Fibroblast of skin of abdomen (primary cell): ENCODE measurements at places on chromosomes 7 and 10.

DNA sequence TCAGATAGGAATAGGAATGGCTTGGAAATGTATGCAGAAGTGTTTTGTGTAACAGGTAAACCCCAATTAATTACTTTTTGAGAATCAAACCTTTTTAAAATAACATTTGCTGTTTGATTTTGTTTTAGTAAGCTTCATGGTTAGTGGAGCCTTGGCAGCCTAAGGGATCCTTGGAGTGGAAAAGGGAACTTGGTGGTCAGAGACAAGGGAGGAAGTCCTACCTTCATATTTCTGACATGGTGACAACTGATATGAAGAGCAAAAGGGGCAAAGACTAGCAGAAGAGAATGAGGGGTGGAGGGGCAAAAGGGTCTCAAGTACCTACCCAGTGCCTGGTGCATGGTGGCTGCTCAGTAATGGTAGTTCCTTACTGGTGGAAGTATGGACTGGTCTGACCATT is 32.3 kb downstream of the AHCYL2 start:
- no peak for DNase-seq

GRCh38 chr7:24477398-24478136 is 95.7 kb upstream of the PALS2 start:
- DNase-seq, result peak; percentile 74

DNA sequence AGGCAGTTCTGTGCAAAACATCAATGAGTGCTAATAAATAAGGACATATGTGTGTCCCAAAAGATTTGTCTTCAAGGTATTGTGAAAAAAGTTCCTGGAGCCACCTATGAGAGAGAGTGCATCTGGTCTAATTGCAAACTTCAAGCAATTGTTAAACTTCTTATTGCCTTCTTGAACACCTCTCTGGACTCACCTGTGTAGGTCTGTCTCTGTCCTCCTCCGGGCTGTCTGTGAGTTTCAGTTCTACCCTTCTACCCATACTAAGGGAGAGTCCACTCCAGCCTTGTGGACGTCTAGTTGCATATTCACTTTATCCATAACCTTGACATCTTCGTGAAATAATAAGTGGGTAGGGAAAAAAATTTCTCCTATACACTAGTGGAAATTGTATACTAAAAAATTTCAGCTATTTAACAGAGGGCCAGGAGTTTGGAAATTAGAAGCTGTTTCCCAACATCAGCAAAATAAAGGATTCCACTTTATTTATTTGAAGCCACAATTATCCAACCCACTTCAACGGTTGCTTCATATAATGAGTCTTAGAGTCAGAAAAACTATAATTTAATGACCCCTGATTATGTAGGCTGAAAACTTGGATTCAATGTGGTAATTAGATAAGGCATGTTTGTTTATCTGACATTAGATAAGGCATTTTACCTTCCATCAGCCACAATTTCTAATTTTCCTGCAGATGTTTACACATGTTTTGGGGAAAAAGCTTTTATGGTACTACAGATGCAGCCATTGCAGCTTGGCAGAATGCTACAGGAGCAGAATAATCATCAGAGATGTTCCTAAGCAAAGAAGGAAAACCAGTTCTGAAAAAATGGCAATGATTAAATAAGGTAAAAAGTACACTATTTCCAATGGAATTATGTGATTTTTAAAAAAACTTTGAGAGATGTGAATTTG is 150.8 kb upstream of the FAM3C start:
- DNase-seq, result no peak

- DNase-seq, result no peak
These were observed 78.9 kb downstream of the ADAM12 start for GRCh38 chr10:126309228-126309883.

DNA sequence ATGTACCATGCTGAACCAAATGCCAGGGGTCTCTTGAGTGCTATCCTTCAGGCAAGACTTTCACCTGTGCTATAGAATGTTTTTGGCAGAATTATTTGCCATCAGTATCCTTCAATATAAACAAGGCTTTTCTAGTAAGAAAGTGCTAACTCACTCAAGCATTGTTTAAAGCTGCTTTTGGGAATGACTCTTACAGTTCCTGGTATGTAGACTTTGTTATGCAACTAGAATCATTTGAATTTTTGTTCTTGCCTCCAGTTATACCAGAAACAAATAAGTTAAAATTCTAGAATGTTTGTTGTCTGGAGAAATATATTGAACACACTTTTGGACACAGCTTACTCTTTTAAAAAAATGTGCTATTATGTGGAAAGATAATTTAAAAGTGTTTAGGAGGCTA is 39.5 kb upstream of the RTKN2 start:
- no peak for DNase-seq

DNA sequence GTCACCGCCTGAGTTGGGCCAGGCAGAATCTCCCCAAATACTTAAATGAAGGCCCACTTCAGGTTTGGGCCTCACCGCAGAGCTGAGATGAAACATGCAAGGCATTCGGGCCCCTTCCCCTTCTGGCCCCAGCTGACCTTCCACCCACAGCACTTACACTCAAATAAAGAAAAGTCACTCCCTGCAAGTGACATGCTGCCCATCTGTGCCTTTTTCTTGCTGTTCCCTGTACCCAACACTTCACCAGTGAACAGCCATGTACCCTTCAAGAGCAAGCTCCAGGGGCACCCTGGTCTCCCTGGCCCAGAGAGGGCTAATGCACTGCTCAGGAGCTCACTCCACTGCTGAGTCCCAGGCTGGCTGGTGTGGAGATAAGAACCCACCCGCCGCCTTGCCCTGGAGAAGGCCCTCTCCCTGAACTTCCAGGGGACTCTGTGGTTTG is 40.7 kb downstream of the ZCCHC24 start:
- DNase-seq, result no peak

- DNase-seq, result peak; percentile 28
These were observed 442.5 kb downstream of the XPNPEP1 start for GRCh38 chr10:109480836-109481235.

- peak; percentile 29 for DNase-seq
These were observed at the start of gene DLX5 for GRCh38 chr7:97024209-97025129. Gene DLX5 (minus strand): TSS chr7:97024831. CDS start chr7:97024623, 208 bp downstream.

GRCh38 chr10:93143281-93143680 is 69.6 kb downstream of the CYP26A1 start:
- no peak for DNase-seq

GRCh38 chr10:52900593-52900992 is 128.0 kb upstream of the MBL2 start:
- DNase-seq, result no peak

- no peak for DNase-seq
These were observed 72.4 kb downstream of the SFMBT2 start for GRCh38 chr10:7338469-7338868.

GRCh38 chr10:33235251-33235884 is 99.1 kb downstream of the NRP1 start:
- no peak for DNase-seq

DNA sequence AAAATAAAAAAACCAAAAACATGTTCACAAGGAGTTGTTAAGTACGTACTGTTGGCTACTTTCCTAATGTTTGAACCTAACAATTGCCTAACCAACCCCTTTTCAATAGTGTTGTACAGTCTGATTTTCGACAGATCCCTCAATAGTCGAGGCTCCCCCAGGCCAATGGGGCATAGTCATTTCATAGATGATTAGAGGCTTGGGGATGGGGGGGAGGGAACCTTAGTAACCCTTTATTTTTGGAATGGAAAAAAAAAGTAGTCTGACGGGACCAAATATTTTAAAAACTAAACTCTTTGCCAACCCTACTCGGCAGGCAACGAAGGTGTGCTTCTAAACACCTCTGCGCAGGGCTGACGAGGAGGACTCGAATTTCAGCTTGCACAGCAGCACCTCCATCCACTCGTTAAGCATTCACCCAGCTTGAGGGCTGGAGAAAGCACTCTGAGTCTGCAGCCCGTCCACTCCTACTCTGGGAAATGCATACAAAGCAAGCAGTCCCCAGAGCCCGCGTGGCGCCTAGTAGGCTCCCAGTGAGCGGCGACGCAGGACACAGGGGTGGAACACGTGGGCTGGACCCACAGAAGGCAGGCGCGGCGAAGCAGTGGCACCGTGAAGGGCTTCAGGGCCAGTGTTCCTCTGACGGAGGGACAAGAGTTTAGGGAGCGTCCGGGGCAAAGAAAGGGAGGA is 899 bp downstream of the PUS7 start:
- DNase-seq, result peak; percentile 45

DNA sequence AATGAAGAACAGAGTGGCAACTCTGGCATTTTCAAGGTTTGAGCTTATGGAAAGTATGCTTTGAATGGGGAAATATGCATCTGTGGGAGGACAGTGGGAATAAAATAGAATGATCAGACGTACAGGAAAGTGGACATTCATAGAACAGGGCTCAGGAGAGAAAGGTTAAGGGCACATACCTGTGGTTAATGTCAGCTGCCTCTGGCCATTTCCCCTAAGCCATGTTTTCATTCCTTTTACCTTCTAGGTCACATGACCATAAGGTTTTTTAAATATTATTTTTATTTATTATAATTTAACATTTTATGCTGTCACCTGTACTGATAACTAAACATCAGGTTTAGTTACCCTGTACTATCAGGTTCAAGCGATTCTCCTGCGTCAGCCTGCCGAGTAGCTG is 52.8 kb downstream of the LRRC4 start:
- DNase-seq, result no peak

DNA sequence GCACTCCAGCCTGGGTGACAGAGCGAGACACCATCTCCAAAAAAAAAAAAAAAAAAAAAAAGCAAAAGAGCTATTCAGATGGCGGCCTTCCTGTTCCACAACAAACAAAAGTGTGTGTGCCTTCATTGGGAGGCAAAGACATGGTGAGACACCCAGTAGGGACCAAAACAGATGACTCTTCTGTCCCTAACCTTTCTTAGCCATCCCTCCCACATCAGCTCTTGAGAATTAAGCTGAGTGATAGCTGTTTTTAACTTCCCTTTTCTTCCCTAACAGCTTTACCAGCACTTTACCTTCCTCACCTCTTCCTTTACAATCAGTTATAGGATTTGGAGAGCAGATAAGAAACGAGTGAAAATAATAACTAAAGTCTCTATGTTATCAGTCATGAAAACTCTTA is 48.2 kb downstream of the ARMH3 start:
- no peak for DNase-seq

DNA sequence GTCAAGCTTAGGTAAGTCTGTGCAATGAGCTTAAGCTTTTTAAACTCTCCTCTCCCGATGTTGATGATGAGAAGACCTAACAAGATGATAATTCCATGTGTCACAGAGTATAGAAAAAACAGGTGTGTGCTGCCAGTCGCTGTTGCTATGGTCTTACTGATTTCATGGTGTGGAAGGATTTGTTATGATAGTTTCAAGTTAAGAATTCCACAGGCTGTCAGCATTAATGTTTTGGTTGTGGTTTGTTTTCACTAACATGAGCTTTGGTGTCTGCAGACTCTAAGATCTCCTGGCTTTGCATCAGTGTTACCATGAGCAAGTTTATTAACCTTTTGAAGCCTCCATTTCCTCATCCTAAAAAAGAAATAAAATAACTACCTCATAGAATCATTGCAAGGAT is 123.7 kb downstream of the NSUN6 start:
- no peak for DNase-seq
